Activated T-cell treated with anti-CD3 and anti-CD28 coated beads for 1 hour (primary cell): ENCODE measurements at places on chromosomes 4 and X.

DNA sequence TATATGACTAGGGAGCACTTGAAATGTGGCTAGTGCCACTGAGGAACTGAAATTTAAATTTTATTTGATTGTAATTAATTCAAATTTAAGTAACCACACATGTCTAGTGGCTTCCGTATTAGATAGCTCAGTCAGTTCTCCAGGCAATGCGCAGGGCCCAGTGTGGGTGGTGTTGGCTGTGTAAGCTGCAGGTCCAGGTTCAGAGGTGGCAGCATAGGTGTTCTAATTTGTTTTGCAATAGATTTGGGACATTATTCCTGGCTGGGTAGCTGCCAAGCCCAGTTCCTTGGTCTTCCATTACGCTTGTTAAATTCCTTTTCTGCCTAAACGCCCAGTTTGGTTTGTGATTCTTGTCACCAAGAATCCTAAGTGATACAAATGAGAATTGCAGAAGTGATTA, 79.5 kb downstream of the FAM184B start:
- DNase-seq, result no peak

- no peak for DNase-seq
Observed at GRCh38 chr4:121034017-121034416, 38.3 kb downstream of the NDNF start.

DNA sequence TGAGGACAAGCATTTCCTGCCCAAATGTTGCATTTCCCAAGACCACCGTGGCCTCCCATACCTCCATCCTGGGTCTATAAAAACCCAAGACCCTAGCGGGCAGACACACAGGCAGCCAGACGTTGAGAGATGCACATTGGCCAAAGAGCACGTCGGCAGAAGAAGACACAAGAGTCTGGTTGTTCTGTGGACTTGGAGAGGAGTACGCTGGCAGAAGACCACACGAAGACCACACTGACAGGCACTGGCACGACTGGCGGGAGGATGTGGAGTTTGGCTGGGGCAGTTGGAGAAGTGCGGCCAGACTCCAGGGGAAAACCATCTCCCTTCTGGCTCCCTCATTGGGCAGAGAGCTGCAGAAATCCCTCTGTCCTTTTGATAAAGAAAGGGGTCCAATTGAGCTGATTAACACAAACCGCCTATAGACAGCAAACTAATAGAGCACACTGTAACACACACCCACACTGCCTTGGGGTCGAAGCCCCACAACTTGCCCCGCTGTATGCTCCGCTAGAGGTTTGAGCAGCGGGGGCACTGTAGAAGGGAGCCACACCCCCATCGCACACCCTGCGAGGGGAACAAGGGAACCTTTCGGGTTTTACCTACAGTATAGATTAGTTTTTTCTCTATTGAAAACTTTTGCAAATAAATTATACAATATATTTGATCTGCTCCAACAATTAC, 376.7 kb upstream of the KLHL4 start:
- no peak for DNase-seq

DNA sequence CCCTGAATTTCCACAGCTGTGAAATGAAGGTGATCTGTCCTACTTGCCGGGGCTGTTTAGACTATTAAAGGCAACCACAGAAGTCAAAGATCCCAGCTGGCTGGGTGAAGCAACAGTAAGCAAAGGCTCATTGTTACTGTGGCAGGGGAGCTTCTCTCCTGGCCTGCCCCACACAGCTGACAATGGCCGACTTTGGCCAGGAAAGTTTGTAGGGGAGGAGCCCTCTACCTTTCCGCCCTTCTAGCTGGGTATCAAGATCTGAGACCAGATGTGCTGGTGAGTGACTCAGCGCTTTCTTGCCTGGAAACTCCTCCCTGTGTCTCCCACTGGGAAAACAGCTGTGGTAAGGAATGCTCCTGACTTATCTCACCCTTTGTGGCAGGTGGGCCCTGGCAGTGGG, 21.1 kb downstream of the RASSF6 start:
- DNase-seq, result no peak

- DNase-seq, result no peak
Observed at GRCh38 chrX:23662853-23663252, 4.4 kb upstream of the PRDX4 start.

GRCh38 chrX:129600981-129601424, 53.8 kb downstream of the APLN start:
- no peak for DNase-seq

DNA sequence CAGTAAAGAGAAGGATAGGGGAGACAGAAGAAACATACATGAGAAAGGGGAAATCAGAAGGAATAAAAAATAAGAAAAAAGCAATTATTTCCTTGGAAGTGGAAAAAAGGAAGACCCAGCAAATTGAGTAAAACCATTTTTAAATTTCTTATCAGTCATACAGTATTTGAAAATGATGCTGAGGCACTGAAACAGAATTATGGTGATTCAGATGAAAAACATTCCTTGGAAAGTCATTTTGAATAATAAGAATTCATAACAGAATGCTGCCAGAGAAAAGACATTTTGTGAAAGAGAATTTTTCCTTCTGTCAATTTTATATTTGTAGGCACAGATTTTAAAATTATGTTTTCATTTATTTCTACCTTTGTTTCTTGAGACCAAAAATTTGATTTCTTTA, 895.5 kb upstream of the EPHA5 start:
- DNase-seq, result no peak

DNA sequence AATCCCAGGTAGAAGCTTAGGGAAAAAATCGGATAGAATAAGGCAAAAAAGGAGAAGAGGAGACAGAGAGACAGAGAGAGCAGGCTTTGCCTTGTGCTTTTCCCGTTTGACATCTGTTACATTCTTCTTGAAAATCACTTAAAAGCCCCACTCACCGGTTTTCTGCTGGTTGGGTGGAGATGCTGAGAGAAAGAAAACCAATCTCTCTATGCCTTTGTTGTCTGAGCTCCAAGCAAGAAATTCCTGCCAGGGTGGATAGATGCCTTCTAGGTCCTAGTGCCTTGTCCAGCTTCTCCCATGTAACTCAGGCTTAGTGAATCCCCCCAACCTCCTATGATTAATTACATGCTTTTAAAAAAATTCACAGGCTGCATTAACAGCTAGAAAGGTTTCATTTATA, at the start of gene DCX:
TSS of gene DCX (minus strand) at position 210 of the 400 bp plus-strand sequence. CDS start 1,794 bp downstream, outside the sequence.
- no peak for DNase-seq

DNA sequence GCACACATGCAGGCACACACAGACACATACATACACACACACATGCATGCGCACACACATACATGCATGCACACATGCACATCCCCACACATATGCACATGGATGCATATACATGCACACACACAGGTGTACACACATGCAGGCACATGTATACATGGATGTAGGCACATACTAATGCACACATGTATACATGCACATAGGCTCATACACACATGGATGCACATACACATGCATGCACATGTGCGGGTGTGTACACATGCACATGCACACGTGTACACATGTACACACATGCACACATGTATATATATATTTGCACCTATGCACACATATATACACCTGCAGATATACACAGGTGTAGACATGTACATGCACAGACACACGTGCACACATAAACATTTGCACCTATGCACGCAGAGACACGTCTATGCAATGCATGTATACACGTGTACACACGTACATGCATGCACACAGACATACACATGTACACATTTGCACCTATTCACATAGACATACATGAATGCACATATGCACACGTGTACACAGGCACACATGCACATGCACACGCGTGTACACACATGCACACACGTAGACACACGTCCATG, 4.0 kb downstream of the PLCXD1 start:
- DNase-seq, result no peak

GRCh38 chrX:119226446-119226845, 9.6 kb upstream of the PGRMC1 start:
- no peak for DNase-seq

DNA sequence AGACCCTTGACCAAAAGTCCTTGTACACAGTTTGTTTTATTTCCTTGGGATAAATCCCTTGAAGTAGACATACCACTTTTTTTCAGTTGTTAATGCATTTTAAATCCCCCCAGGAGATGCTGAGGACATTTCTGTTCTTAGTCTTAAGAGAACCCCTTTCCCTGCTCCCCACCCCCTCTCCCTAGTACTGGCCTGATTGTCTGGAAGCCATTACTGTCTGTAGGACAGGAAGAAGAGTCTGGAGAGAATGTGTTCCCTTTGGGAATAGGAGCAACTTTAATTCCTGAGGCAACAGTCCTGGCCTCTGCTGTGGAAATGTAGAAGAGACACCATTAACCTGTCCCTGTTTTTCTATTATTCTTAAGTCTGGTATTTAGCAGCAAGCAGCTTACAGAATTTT, 52.3 kb upstream of the TMEM131L start:
- DNase-seq, result no peak

DNA sequence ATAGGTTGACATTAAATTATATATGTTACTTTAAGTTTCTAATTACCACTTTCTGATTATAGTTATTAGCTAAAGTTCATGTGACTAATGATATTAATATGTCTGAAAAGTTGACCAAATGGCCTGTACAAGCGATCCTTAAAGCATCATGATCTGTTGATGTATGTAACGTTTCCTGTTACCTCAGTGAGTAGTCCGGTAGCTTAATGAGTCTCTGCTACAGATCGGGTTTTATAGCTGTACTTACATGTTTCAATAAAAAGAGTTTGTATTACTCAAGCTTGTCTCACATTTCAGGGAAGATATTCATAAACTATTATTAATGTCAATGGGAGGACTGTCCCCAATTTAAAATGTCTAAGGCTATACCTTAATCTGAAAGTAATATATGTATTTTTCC, 246.3 kb downstream of the PPP3CA start:
- DNase-seq, result no peak

DNA sequence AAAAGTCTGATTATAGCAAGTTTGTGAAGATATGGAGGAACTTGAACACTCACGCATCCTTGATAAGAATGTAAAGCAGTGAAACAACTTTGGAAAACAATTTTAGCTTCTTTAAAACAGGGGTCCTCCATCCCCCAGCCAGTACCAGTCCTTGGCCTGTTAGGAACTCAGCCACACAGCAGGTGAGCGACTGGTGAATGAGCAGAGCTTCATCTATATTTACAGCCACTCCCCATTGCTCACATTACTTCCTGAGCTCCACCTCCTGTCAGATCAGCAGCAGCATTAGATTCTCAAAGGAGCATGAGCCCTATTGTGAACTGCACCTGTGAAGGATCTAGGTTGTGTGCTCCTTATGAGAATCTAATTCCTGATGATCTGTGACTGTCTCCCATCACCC, 530.3 kb upstream of the PRKX start:
- DNase-seq, result no peak

GRCh38 chrX:136209751-136210150, 41.4 kb downstream of the MAP7D3 start:
- DNase-seq, result no peak

- DNase-seq, result no peak
Observed at GRCh38 chr4:44720371-44720770, 6.0 kb downstream of the GNPDA2 start.

GRCh38 chr4:99642725-99643489, 14.7 kb downstream of the C4orf54 start:
- DNase-seq, result no peak

DNA sequence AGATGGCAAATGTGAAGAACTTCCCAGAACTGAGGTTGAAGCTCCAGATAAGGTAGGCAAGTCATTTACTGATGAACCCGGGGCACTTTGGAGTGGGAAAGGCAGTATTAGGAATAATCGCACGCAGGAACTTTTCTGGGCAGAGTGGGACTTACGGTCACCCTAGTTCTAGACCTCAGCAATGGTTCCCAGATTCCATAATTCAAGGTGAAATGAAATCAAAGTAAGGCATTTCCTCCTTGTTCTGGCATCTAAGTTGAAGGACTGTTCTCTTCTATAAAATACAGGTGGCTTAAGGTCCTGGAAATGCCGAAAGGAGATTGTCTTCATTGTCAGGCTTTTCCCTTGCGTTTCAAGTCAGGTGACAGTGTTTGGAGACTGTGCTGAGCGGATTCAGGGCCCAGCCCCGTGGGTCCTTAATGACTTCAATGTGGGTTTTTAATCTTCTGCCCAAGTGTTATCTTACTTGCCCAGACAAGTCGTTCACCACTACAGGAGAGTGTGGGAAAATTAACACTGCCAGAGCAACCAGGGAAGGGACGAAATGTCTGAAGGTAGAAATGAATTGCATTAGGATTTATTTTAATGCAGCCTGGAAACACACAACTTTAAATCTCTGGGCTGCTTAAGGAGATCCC, 52.1 kb upstream of the STOX2 start:
- DNase-seq, result no peak

GRCh38 chrX:104168127-104168526, 1.9 kb downstream of the FAM199X start:
- no peak for DNase-seq

DNA sequence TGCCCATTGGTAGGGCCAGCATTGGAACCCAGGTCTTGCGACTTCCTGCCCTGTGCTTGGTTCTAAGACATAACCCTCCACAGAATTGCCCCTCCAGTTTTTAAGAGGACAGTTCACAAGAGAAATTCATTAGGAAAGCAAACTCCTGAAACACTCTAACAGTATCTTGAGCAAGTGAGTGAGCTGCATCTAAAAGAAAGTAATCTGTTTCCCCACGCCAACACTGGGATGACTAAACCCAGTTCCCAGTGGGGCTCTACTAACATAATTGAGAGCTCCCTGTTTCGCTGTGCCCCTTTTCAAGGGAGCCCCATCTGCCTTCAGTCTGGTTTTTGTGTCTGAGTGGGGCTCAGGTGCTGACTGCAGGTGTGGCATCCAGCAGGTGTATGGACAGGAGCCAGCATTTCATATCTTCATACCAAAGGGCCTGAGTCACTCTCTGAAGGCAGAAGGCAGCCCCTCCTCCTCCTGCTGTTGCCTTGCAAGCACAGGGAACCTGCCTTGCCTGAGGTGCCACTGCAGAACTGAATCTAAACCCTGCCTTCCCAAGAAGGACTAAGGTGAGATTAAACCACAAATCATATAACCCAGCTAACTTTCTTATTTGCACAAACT, 8.0 kb downstream of the AMOT start:
- DNase-seq, result no peak

GRCh38 chr4:105112274-105112673, 34.4 kb upstream of the TET2 start:
- no peak for DNase-seq

DNA sequence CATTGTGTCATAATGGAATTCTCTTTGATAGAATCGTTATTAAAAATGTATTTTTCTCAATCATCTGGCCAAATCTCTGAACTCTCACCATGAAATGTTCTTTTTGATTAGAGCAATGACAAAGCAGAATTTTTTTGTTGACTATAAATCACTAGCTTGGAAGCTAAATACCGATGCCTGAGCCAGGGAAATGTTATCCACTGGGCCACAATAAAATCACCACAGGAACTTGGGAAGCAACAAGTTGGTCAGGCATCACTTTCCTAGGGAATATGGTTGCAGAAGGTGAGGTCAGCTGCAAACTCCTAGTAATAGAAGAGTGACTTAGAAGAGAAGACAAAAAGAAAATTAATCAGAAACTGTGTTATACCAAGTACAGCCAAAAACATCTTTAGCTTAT, 60.6 kb upstream of the CFAP47 start:
- no peak for DNase-seq

DNA sequence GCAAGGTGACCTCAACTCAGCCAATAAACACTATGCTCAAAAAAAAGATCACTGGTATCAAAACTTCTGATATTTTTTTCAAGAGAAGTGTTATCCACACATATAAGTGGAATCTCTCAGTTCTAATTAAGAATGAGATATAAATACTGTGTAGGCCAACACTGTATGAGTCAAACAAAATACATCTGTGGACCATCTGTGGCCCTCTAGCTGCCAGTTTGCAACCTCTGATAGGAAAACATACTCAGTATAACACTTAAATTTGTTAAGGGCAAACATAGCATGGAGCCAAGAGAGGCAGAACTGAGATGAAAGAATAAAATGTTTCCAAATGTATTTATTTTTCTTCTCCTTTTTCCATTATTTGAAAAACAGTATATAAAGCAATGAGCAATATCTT, 377.3 kb downstream of the ARAP2 start:
- no peak for DNase-seq

- DNase-seq, result no peak
Observed at GRCh38 chr4:7089213-7089986, 21.5 kb upstream of the GRPEL1 start.
